Cerebellum (tissue), 4 donors: ENCODE measurements at places on chromosomes 3 and 15. TPM values are rescaled to one million over a fixed set of nuclear protein-coding genes. Genes with fewer than 3 reads are reported as not detected.

Gene SCN5A
- 2.3 TPM for total RNA-seq

Gene GOLGA6L4
- 3.6 TPM for total RNA-seq

DNA sequence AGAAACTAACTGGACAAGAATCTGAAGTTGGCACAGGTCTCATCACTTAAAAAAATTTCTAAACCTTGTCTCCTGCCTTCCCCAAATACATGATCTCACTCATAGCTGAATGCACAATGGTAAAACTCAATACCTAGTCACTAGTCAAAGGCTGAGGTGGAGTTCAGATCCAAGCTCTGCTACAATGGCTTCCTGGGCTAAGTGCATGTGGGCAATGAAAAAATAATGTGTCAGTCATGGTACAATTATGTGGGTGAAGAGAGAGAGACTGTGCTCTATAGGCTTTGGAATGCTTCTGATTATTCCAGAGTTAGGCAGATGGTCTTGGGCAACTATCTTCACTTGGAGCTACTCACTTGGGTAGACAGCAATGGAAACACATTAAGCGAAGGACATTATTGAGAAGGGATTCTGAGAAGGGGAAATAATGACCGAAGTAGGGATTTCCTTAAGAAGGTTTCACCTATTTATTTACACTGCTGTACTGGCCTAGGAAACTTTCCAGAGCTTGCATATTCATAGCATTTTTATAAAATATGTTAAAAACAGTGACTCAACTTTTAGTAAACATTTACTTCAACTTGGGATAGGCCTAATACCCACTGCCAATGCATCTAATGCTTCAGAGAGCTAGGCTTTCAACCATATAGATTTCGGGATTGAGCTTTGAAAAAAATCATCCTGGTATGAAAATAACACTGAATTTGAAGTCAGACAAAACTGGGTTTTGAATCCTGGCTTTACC is 58.7 kb upstream of the PLXND1 start:
- DNase-seq, result no peak

DNA sequence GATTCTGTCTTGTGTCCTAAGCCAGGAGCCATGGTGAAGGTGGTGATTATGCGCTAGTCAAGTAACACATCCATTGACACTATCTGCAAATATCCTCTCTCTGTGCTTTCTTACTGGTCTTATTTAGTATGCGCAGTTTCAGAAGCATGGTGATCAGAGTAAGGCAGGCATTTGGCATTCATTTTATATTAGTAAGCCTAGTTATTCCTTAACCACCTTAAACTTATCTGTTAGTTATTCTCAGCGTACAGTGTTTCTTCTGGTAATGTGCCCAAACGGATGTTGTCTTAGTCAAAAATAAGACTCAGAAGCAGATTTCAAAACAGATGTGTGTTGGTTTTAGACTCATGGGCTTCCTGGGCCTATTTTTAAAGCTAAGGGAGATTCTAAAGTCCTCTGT is 329.2 kb downstream of the GRM7 start:
- no peak for DNase-seq

DNA sequence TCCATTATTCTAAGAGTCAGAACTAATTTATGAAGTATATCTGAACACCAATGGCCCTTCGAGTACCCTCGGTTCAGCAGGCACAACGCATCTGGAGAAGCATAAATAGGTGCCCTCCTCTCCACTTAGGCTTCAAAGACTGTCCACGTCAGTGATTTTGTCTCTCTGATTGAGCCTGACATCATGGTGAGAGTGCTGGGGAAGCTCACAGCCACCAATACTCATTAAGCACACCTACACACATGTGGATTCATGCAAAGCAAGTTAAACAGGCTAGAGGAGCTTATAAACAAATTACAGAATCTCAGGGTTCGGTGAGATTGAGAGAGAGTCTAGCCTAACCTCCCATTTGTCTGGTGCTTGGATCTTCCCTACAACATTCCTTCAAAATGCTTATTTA is 3.6 kb downstream of the CLDN1 start:
- DNase-seq, result no peak

- no peak for DNase-seq
Observed at GRCh38 chr3:72155391-72156064, 370.6 kb upstream of the PROK2 start.
